ENCODE measurements at places on chromosomes 5 and 9. TPM values are rescaled to one million over a fixed set of nuclear protein-coding genes. Genes with fewer than 3 reads are reported as not detected.
A peak's percentile ranks its signal among the peaks of the same experiment; 100 is the strongest.

GRCh38 chr9:131028931-131029573 is 20.1 kb downstream of the LAMC3 start:
- DNase-seq, result no peak

DNA sequence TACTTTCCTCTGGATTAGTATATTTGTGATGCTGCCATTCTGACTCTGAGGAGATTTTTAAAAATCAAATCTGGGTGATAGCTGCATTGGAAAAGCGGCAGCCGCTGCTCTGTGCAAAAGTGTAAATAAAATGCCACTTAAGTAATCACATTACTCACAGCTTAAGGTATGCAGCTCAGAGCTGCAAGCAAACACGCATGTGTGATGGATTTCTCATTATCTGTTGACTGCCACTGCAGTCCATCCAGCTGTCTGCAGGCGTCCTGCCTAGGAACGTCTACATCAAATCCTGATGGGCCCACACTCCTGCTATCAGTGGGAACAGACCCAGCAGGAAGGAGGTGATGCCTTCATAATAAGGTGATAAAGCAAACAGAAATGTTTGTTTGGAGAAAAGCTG is 216.9 kb downstream of the SPOCK1 start:
- DNase-seq, result peak; percentile 45

GRCh38 chr9:97794666-97795065 is 58.4 kb upstream of the FOXE1 start:
- no peak for DNase-seq

GRCh38 chr5:45796959-45797553 is 100.9 kb upstream of the HCN1 start:
- DNase-seq, result no peak

GRCh38 chr9:101582553-101582952 is 12.2 kb downstream of the PPP3R2 start:
- DNase-seq, result no peak

DNA sequence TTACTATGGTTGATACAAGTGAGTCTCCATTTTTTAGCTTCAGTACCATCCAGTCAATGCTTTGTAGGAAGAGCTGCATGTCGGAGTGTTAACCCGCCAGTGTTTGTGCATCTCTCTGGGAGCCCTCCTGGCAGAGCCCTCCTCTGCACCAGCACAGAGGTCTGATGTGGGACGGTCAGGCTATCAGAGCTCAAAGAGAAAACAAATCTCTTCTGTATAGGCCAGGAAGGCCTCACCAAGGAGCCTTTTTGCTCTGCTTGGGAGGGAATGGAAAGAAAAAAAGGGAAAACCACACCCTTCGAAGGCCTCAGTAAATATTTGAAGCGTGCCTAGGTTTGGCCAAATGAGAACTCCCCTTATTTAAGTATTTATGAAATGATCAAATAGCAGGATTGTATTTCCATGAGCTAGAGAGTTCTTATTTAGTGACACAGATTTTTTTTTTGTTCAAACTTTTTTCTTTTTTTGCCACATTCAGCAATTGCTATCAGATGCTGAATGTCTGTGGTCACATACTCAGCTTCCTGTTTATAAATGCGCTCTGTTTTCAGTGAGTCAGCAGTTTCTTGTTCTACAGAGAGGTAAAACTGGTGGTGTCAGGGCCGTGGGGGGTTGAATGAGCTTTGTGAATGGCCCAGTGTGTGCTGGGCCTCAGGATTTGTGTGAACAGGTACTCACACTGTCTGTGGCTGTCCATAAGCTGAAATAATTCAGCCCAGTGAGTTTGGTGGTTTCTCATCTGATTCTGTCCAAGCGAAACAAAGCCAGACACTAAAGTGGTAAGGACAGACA is 226.6 kb downstream of the SNX18 start:
- DNase-seq, result no peak

DNA sequence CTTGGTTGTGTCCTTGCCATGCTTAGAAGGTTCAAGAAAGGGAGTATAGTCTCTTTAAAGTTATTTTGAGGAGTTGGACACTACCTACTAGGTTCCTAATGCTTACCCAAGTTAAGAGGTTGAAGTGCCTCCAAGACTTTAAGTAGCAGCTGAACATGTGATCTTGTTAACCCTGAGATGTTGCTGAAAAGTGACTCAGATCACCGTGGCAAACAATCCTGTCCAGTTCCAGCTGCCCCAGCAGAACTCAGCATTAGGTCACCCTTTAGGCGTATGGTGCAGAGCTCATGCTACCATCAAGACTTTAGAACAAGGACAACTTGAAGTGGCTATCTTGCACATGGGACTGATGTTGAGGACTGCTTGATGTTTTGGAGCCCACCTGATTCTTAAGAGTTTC is 22.5 kb downstream of the ZNF462 start:
- no peak for DNase-seq

DNA sequence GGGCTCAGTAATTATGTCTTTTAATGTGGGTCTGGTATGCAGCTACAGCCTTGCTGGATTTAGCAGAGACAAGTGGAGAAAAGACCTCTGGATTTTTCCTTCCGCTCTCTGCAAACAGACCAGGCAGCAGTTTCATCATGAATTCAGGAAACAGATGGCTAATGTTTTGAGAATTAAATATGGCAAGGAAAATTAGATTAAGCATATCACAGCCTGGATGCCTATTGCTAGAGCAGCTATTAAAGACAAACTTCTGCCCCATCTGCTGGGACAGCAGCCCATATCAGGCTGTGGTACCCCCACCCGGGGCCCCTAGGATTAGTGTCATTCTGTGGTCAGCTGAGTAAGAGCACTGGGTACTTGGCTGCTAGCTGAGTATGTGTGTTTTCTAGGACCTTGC is 6.2 kb downstream of the SKP2 start:
- no peak for DNase-seq

DNA sequence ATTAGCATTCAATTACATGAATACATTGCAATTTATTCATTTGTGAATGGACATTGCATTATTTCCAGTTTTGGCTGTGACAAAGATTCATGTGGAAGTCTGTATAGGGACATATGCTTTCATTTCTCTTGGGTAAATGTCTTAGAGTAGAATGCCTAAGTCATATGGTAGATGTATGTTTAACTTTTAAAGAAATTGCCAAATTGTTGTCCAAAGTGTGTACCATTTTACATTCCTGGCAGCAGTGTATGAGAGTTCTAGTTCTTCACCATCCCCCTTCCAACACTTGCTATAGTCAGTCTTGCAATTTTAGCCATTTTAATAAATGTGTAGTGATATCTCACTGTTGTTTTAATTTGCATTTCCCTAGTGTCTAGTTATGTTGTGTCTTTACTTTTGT is 122.2 kb downstream of the TMC1 start:
- no peak for DNase-seq

Gene ADAMTS16
- 0.27 TPM for total RNA-seq

Gene TGFBR1
- 27.1 TPM for total RNA-seq
